ENCODE measurements at places on chromosomes 13 and 19. TPM values are rescaled to one million over a fixed set of nuclear protein-coding genes. Genes with fewer than 3 reads are reported as not detected.

The C13orf42 gene
- total RNA-seq: not detected

The RASGRP4 gene
- 5.9 TPM for total RNA-seq

The VSIG10L gene
- total RNA-seq: 4.6 TPM

The ANKRD24 gene
- 1.1 TPM for total RNA-seq

The WTIP gene
- total RNA-seq: 1.0 TPM

The NLRP9 gene
- total RNA-seq: not detected

The CADM4 gene
- total RNA-seq: 0.61 TPM

The IFI30 gene
- total RNA-seq: 20.4 TPM

The C5AR1 gene
- 0.41 TPM for total RNA-seq

The CCL25 gene
- not detected for total RNA-seq

The ACTMAP gene
- 15.0 TPM for total RNA-seq

The GGACT gene
- total RNA-seq: 7.0 TPM

The SKA3 gene
- 53.7 TPM for total RNA-seq

The DIAPH3 gene
- 28.5 TPM for total RNA-seq

The GET3 gene
- total RNA-seq: 53.7 TPM

The CEACAM5 gene
- total RNA-seq: not detected

The C19orf67 gene
- total RNA-seq: 0.21 TPM

The CYP2S1 gene
- 0.46 TPM for total RNA-seq

The FUT2 gene
- total RNA-seq: not detected

The CGB8 gene
- not detected for total RNA-seq

The F10 gene
- total RNA-seq: not detected

The C19orf81 gene
- 1.7 TPM for total RNA-seq

The AMER2 gene
- not detected for total RNA-seq

All from activated CD4-positive, alpha-beta T cell treated with anti-CD3 and anti-CD28 coated beads for 36 hours (primary cell).